Germinal center (tissue), 1 donor: ENCODE measurements at places on chromosomes 2 and 18.

GRCh38 chr2:66696886-66697285, 262.0 kb downstream of the MEIS1 start:
- no peak for DNase-seq

GRCh38 chr2:233402346-233402745, 48.1 kb downstream of the DGKD start:
- DNase-seq: no peak

GRCh38 chr2:204913312-204913711, 368.0 kb downstream of the PARD3B start:
- DNase-seq: no peak

DNA sequence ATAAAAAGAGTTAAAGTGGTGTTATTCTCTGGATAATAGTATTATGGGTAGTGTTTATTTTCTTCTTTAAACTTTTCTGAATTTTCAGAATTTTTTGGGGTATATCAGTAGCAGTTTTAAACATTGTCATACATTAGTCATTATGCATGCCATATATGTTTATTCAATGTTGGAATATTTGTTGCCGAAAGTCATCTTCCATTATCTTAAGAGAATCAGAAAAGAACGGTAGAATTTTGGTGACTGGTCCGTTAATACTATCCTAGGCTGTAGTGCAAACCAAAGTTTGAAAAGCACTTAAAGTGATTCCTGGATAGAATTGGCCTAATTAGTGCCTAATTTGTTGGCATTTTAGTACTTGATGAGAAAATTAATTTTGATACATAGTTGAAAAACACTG, 244.1 kb downstream of the PHLPP1 start:
- DNase-seq: no peak

DNA sequence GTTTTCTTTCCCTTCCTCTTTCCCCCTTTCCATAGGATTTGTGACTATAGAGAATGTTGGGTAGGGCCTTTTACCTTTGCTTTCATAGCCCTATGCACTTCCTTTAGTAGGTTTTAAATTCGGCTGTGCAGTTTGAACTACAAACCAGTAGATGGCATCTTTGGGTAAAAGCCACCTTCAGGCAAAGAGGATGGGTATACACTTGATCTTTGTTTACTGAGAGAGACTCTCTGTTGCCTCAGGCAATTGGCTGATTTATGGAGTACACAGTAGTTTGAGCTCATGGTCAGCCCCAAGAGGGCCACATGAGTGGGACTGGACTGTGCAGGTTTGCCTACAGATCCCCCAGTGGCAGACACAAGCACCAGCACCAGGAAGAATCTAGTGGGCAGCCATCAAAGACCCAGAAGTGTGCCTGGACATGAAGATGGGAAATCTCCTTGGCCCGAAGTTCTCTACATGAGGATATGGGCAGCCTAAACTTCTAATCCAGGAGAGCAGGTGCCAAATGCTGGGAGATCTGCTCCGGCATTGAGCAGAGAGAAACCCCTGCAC, 1304.3 kb upstream of the DDX18 start:
- no peak for DNase-seq

- DNase-seq: no peak
These were observed 826.0 kb upstream of the LRATD1 start for GRCh38 chr2:13806539-13806938.

DNA sequence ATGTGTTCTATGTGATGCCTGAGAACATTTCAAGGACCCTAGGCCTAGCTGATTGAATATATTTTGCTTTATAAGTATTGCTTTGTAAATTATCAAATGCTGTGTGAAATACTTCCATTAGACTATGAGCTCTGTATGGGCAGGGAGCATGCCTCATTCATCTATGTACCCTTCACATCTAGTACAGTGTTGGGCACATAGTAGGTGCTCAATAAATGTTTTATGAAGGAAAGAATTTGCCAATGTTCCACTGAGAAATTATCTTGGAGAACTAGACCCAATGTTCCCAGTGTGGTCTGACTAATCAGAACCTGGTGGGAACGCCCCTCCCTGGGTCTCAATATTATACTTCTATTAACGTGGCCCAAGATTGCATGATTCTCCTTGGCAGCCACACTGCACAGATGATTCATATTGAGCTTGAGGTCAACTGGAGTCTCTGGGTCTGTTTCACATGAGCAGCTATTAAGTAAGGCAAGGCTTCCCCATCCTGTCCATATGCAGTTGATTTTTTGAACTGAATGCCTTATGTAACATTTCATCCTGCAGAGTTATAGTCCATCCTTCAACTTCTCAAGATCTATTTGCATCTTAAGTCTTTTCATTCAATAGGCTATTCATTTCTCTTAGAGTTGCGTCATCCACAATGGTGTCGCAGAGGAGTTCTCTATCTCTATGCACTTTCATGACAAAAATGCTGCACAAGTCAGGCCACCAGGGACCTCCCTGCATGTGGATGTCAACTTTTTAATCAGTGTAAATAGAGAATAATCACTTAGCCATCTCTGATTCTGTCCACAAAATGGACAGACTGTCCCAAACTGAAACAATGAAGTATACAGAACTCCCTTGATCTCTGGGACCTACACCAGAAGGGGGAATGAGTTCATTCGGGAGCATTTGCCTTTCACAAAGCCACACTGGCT, 257.6 kb downstream of the CYP26B1 start:
- DNase-seq: no peak

DNA sequence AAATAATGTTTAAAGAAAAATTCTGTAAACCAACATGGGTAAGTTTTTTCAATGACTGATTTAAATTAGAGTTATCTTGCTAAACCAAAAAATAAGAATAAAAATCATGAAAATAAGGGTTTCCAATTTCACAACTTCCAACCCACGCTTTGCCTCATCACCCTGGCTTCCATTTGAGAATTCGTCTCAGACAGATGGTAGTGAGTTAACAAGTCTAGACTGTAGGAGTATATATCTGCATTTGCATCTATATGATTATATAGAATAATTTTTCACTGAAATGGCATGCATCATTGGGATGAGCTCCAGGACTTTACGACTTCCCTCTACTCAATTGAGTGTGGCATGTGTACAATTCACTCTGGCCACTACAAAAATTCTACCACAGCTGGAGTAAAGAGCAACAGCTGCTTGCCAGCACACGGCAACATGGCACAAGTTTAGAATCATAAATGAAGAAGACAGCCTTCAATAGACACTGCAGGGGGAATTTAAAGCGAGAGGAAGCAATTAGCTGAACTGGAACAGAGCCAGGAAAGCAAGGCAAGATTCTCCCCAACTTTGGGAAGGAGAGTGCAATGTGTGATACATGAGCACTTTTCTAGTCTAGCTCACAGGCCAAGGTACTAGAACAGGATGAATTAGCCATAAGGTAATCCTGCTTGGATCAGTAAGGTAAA, 1673.5 kb upstream of the CELF4 start:
- no peak for DNase-seq

- DNase-seq: no peak
These were observed 112.9 kb downstream of the AFF3 start for GRCh38 chr2:100029460-100029859.

GRCh38 chr2:119264781-119265692, 41.4 kb downstream of the STEAP3 start:
- DNase-seq: peak; percentile 70

GRCh38 chr2:217880287-217880889, 122.4 kb downstream of the TNS1 start:
- DNase-seq: no peak

- DNase-seq: no peak
These were observed 265.3 kb downstream of the TWIST2 start for GRCh38 chr2:239113171-239113570.

- DNase-seq: no peak
These were observed 62.1 kb downstream of the SCN3A start for GRCh38 chr2:165141601-165142354.

GRCh38 chr18:57965246-57965645, 78.8 kb upstream of the NEDD4L start:
- DNase-seq: no peak
